Thoracic aorta (tissue), 2 donors: ENCODE measurements at places on chromosomes 5 and 9.
A peak's percentile ranks its signal among the peaks of the same experiment; 100 is the strongest.

DNA sequence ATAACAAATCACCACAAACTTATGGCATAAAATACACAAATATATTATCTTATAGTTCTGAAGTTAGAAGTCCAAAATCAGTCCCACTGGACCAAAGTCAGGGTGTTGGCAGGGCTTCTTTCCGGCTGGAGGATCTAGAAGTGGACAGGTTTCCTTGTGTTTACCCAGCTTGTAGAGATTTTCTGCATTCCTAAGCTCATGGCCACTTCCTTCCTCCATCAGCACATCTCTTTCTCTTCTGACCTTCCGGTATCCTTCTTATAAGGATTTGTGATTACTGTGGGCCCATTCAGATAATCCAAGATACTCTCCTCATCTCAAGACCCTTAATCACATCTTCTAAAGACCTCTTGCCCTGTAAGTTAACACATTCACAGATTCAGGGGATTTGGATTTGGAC is 97.6 kb downstream of the RAB3C start:
- DNase-seq: no peak

GRCh38 chr5:151718646-151719045 is 31.9 kb upstream of the SPARC start:
- DNase-seq: no peak

GRCh38 chr5:65244031-65244430 is 237.7 kb downstream of the ADAMTS6 start:
- DNase-seq: no peak

GRCh38 chr9:112495614-112496013 is 9.0 kb downstream of the KIAA1958 start:
- no peak for DNase-seq

DNA sequence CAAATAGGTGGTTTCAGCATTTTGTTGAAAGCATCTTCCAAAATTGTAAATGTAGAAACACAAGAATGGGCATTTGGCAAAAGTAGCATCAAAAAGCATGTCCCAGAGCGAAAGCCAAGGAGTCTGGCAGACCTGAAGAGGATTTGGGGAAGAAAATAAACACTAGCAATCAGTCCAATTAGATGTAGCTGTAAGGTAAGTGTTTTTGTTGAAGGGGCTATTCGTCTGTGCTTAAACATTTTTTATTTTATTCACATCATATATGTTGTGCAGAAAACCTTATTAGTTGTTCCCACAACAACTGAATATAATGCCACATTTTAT is 954.1 kb upstream of the COX7C start:
- DNase-seq: no peak

GRCh38 chr9:18673179-18673578 is 199.2 kb downstream of the ADAMTSL1 start:
- no peak for DNase-seq

DNA sequence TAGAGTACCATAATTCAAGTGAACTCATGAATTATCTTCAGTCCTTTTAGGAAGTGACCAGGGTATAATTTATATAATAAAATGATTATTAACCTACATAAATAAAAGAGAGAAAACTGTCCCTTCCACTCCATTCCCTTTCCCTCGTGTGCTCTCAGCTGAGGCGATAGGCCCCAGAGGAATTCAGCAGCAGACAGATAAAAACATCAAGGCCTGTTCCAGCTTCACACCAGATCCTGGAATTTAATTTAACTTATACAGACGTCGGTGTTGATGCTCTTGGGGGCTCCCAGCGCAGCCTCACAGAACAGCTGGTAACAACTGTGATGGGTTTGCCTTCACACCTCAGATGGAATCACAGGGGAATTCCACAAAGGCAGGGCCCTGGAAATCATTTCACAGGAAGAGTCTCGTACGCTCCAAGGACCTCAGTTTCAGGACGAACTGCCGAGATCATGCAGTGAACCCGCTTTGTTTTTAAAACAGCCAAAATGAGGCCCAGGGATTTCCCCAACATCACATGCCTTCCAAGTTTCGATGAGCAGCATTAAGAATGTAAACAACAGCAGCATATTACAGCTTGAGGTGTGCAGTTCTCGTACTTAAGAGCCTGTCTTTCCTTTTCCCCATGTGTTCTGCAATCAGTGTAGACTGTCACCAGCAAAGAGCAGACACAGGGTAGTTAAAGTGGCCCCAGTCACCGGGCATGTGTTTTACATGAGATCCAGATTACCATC is 73.6 kb upstream of the ALDH1B1 start:
- no peak for DNase-seq

DNA sequence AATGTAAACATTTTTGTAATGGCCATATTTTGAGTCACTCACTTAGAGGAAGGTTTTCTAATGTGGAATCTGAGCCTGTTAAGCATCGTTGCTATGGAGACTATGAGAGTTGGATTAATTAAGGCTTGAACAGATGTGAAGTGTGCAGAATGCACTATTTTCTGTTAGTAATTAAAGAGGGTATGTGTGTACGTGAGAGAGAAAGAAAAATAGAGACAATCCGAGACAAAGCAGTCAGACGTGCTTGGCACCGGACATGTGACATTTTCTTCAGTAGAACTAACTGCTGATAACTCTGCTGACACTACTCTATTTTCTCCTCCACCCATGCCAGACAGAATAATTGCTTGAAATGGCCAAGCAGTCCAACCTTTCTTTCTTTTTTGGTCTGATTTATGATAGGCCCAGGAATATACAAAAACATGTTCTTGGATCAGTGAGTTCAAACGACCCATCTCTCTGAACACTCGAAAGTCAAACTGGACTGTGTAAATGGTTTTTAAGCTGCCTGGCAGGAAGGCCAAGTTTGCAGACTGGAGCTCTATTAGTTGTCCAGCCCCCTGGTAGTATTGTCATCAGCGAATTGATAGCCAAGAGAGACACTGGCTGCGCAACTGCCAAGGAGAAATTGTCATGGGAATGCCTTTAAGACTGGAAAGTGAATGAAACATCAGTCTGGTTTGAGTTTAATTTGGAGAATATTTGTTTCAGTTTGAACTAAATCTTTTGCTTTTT is 322.1 kb downstream of the ARHGEF28 start:
- DNase-seq: no peak

GRCh38 chr9:133257465-133257956 is 17.5 kb downstream of the ABO start:
- DNase-seq: no peak

GRCh38 chr9:100027543-100027942 is 71.3 kb downstream of the ERP44 start:
- no peak for DNase-seq

DNA sequence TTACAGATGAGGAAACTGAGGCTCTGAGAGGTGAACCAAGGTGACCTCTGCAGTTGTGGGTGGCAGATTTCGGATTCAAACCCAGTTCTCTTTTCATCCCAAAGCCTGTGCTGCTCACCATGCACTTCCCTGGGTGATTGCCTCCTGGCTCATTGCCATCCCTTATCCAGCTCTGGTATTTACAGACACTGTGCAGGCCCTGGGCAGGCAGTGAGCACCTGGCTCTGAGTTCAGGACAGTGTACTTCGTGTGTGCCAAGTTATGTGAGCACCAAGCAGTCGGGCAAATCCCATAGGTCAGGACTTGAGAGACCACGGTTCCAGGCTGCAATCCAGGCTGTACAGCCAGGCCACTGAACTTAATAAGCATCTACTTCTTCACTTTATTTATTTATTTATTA is 1.4 kb downstream of the LRSAM1 start:
- no peak for DNase-seq

- no peak for DNase-seq
These were observed 41.5 kb downstream of the ALG2 start for GRCh38 chr9:99180199-99180598.

DNA sequence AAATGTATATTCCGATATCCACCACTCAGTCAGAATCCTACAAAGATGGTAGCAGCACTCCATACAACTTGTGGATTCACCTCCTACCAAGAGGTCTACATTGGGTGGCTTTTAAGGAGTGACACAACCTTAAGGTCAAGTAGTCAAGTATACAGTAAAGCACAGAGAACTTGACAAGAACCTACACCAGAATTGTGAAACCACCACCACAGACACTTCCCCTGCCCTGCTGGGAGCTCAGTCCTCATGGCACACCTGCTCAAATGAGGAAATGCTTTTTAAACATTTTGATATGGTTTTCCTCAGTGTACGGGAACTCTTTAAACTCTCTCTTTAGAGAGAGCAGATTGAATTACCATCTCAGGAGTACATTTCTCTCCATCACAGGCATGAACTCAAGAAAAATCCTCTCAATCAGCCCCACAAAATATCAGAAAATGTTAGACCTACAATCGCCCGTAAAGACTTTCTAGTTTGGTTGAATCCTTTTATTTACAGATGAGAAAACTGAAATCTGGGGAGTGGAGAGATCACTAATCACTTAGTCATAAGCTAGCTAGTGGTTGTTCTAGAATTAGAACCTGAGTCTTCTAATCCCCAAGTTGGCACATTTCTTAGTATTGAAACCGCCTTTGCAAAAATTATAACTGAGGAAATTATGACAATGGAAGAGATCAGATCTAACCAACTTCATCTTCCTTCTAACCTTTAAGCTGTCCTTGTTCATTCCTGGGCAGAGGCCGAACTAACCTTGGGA is 38.5 kb upstream of the NR4A3 start:
- DNase-seq: no peak

DNA sequence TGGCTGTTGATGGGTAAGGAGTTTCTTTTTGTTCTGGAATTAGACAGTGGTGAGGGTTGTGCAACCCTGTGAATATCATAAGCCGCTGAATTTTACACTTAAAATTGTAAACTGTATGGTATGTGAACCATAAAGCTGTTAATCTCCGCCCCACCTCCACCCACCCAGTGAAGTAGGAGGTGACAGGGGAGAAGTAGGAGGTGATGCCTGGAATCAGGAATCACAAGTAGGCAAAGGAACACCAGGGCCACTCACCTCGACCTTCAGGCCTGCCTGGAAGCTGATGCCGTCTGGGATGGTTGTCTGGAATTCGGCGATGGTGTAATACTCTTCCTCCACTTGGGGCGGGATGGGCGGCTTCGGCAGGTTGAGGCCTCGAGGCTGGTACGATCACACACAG is 62.3 kb upstream of the UBTD2 start:
- no peak for DNase-seq

DNA sequence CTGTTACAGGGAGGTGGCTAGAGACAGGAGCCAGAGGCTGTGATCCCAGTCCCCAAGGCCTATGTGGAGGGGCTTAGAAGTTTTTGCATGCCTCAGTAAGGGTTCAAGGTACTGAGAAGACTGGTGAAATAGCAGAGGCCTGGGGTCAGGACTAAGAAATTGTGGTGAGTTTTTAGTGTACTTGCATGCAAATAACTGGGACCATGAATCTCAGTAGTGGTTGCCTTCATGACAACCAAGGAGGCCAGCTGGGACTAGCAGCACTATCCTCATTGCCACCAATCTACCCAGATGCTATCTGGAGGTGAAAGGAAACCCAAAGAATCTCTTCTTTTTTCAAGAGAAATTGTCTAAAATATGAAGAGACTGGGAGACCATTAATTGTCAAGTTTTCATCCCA is 395.1 kb downstream of the CETN3 start:
- no peak for DNase-seq

DNA sequence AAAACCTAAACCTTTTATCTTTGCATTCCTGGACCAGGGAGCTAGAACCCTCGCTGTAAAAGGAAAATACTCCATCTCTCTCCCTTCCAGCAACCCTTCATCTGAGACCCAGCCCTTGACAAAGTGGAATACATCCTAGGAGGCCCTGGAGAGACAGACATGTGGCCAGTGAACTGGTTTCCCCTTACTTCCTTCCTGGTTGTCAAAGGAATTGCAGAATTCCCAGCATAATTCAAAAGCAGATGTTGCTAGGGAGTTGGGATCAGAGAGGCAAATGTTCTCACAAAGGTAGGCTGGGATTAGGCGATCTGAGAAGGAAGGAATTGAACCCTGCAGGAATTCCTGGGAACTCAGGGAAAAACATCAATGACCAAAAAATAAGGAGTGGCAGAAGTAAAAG is 80.9 kb downstream of the MARCHF3 start:
- DNase-seq: no peak

GRCh38 chr5:81579262-81579924 is 171.5 kb downstream of the SSBP2 start:
- DNase-seq: no peak

DNA sequence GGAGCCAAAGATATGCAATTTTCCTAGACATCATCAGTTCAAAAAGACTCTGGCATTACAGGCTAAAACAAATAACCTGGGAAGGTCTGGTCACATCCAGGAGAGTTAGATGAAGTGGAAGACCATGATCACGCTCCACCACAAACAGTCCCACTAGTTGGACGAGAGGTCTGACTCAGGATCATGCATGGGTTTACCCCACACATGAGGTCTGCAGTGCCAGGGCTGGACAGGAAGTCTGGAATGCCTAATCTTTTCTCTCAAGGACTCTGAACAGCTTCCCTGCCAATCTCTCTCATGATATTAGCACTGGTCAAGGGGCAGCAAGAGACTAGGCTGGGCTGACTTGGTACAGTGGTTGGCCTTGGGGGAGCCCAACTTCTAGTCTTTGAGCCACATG is 7.1 kb downstream of the PRUNE2 start:
- no peak for DNase-seq

GRCh38 chr9:69412741-69413150 is 87.7 kb downstream of the ENTREP1 start:
- no peak for DNase-seq

GRCh38 chr5:83721953-83722901 is 1.6 kb upstream of the HAPLN1 start:
- DNase-seq: peak; percentile 9

- DNase-seq: no peak
These were observed 123.5 kb downstream of the TSSK1B start for GRCh38 chr5:113311301-113311700.

DNA sequence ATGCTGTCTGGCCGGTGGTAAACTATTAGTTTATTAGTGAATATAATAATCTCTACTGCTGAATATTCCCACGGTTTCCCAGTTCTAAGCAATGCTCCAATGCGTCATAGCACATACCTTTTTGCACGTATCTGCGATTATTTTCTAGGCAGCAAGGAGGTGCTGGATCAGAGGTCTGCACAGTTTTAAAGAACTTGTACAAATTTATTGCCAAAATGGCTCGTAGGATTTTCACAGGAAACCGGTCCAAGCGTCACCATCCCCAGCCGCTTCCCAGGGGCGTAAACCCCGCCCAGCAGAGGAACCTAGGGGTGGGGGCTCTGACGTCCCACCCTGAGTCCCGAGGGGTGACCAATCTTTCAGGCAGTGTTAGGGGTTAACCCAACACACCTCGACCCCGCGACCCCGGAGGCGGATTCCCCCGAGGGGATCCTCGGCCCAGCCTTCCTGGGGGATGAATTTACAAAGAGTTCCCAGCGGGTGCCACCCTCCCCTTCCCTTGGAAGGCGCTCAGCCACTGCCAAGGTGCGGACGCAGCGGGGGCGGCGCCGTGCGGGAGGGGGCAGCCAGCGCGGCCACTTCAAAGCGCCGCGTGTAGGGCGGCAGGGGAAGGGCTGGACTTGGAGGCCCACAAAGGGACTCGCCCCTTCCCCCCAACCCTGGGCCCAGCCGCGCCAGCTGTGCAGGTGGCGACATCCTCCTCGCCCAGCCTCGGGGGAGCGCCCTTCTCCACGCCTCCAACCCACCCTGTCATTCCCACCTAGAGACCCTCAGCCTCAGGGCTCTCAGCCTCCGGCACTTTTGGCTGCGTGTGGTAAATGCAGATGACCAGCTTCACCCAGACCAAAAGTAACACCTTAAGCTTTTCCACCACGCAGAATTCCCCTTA is 43.5 kb upstream of the TCF7 start:
- DNase-seq: no peak

GRCh38 chr9:103410059-103410458 is 414.9 kb downstream of the CYLC2 start:
- DNase-seq: no peak

GRCh38 chr9:109401990-109402318 is 81.1 kb upstream of the EPB41L4B start:
- no peak for DNase-seq

GRCh38 chr9:121372239-121373010 is 2.4 kb upstream of the STOM start:
- no peak for DNase-seq
